ENCODE measurements at places on chromosomes 7 and 10.

DNA sequence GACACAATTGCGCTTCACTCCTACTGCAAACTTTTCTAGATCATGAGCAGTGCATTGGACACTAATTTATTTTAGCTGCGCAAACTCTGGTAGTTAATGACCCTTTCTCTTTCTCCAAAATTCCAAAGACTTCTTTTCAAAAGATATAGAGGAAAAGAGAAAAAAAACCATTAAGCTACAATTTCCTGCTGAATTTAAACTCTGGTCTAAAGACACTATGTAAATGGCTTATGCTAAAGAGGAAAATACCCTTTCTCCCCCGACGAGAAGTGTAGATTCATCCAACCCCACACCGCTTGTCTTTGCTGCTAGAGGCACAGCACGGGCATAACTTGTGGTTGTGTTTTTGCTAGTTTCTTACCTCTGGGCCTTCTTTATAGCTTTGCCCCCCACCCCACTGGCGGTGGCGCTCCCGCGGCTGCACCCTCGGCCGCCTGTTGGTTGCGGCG lies 84.1 kb downstream of the SNX10 start:
- DNase-seq: no peak

DNA sequence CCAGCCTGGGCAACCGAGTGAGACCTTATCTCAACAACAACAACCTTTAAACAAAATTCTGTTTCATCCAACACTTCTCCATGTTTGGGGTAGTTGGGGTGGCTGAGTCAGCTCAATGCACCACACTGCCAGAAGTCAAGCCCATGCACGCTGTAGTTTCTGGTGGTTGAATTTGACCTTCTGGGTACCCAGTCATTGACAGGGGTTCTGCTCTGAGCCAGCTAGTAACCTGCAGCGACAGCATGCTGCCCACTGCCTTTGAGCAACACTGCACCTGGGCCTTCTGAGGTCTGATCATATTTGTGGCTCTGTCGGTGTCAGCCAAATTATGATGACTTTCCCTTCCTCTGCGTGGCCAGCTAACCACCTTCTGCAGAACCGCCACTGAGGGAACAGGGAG lies 84.6 kb upstream of the ZNF438 start:
- DNase-seq: no peak

DNA sequence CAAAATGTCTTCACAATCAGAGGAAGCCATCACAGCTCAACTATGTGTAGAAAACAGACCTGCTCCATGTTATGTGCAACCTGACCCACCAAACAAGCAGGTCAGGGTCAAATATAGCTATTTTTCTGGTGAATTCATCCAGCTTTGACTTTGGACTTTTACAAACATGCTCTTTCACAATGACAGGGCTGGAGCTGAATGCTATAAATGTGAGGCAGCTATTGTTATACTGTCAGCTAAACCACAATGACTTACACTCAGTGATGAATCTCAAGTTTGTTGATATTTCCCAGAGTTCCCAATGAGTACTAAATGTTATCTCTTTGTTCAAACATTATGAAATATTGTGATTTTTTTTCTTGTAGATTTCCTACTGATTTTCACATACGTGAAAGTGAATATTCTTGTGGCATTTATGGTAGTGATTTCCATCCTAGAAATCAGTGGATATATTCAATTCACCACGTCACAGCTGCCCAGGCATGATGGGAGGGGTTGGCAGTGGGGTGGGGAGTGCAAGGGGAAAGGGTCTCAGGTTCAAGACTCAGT lies 2.5 kb upstream of the ITIH2 start:
- no peak for DNase-seq

GRCh38 chr10:23368816-23369640 lies 24.4 kb upstream of the C10orf67 start:
- no peak for DNase-seq

DNA sequence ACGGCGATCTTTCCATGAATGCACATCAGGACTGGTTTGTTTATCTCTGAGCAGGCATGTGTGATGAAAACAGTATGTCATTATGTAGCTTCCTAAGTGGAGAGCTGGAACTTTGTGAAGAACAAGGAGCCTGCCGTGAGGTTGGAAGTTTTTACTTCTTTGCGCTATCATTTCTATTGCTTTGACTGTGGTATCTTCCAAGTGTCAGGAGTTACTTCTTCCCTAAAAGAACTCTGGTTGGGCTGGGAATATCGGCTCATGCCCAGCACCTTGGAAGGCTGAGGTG lies 167.4 kb upstream of the AHR start:
- no peak for DNase-seq

DNA sequence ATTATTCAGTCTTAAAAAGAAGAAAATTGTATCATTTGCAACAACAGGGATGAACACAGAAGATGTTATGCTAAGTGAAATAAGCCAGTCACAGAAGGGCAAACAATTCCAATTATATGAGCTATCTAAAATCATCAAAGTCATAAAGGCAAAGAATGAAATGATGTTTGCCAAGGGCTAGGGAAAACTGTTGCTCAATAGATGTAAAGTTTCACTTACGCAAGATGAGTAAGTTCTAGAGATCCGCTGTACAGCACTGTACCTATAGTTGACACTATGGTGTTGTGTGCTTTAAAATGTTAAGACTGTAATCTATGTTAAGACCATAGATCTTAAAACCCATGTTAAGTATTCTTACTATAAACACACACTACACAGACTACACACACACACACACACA lies 904.6 kb upstream of the LRRN3 start:
- DNase-seq: no peak

DNA sequence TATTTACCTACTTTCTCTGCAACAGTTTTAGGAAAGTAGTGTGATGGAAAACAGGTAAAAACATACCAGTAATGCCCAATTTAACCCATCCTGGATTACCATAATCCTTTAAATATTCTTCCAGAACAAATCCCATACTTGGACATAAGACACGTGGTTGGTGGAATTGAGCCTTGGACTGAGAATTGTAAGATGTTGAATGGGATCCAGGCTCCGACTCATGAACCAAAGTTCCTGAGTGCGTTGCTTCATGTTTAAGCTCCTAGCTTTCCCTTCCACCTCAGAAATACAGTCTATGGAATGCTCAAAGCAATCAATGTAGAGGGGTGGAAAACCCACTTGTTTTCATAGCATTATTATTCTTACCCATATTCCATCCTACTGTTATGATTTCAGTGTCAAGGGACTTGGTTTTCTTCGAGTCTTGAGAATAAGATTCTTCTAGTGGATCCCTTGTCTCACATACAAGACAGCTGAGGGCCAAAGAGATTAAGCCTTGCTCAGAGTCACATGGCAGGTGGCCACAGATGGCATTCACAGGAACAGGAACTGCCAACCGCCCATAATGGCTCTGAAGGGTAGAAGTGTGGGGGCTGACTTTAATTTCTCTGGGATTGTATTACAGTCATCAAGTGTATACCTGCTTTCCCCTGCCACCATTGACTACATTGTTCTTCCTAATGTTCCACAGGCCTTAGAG lies 171.2 kb downstream of the GFRA1 start:
- DNase-seq: no peak

DNA sequence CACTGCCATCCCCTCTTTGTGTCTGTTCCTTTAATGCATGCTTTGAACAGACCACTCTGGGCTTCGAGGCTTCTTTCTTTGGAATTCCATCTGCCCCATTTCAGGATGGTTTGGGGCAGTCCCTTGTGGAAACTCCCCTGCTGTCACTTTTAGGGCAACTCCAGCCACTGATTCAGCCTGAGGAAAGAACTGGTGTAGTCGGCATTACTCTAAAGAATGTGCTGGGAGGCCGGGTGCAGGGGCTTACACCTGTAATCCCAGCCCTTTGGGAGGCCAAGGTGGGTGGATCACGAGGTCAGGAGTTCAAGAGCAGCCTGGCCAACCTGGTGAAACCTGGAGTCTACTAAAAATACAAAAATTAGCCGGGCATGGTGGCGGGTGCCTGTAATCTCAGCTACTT lies 358.1 kb upstream of the NUPR2 start:
- DNase-seq: no peak

DNA sequence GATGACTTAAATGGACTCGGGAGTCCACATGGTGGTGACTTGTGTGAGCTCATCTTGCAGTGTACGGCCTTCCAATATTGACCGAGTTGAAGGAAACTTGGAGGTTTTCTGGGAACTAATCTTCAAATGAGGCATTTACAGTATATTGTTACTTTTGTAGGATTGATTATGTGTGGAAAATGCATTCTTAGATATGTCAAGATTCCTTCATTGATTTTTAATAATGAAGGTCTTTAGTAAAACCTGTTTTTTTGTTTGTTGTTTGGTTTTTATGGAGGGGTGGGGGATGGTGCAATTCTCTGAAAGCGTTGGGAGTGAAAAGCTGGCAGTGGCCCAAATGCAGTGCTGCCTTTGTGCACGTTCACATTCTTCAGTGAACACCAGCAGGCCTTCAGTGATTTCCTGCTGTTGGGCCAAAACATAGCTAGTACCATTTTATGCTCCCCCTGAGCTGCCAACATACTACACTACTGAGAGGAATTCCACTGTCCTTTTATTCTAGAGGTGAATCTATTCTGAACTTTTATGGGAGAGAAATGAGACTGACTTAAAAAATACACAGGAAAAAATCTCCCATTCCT lies 50.4 kb downstream of the CCNY start:
- no peak for DNase-seq

- DNase-seq: no peak
Measured at GRCh38 chr7:102991077-102991539, 78.3 kb downstream of the LRRC17 start.

DNA sequence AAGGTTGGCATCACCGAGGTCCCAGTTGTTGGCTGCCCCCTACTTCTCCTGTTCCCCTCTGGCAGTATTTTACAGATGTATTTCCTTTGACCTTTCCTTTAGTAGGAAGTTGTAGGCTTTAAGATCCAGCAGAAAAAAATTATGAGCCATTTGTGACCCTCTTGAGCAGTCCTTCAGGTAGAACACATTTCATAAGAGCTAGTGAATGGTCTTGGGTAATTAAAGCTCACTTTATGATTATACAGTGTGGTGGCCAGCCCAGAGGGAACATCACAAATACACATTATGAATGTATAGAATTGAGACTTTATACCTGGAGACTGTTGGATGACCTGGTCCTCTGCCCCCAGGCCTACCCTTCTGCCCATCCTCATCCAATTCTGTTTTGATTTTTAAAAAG lies 57.0 kb downstream of the KAT6B start:
- DNase-seq: no peak

DNA sequence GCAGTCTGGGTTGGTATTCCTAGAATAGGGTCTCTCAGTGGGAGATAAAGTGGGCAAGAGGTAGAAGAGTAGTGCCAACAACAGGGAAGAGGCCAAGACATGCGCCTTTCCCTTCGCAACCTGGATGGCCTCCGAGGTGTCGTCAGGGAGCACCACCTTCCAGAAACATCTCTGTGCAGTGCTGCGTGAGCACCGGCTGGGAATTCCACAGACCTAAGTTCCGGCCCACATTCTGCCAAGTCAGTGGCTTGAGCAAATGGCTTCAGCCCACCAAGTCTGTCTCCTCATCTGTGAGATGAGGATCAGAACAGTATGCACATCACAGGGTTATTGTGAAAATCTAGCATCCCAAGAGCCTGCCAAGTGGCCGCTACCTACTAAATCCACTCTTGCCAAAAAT lies 40.6 kb downstream of the CCDC3 start:
- no peak for DNase-seq

- no peak for DNase-seq
Measured at GRCh38 chr7:72405418-72405817, 6.7 kb downstream of the CALN1 start.

DNA sequence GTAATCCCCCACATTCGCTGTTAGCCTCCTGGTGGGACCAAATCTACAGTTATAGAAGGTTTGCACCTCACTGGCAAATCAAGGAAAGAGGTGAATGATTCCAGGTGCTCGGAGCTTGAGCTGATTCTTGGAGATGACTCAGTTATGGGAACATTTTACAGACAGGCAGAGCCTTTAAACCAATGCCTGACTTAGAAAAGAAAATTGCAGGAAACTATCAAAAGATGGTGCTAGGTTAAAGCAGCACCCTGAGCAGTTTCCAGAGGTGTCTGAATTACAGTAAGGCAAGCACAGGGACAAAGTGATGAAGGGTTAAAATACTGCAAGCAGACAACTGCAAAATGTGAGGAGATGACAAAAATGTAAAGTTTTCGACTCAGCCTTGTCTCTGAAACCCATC lies 2.9 kb downstream of the LRRTM3 start:
- no peak for DNase-seq

DNA sequence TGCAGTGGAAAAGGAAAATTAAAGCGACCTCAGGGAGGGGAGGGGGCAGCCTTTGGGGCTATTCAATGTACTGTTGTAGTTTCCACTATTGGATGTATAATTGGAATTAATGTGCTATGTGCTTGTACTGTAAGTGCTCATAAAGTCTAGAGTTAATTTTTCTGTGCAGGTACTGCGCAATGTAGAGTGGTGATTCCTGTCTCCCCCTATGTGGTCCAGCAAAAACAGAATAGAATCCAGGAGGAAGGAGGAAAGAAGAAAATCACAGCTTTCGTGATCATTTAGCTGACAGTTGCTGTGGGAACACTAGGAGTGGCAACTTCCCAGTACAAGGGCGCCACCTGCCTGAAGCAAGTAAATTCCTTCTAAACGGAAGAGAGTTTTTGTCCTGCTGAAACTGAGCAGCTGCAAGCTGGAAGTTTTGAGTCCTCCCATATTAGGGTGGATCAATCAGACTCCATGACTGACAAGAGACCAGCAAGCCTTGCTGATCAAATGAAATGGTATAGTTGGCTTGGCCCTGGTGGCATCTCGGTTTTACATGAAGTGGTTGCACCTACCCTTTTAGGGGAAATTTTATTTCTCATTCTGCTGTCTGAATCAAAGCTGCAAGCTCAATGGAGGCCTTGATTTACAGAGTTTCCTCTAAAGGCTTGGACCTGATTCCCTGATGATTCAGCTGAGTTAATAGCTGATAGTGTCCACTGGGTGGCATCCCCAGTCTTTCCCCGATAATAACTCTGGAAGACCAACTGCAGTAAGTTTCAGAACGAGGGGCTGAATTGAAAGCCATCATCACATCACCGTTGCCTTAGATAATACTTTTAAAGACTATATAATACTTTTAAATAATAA lies 299.8 kb downstream of the HGF start:
- peak; percentile 22 for DNase-seq

- no peak for DNase-seq
Measured at GRCh38 chr7:143027032-143027431, at the start of gene OR9A2. TSS of gene OR9A2 (minus strand) at chr7:143027132. CDS start at chr7:143027132, 0 bp downstream.

DNA sequence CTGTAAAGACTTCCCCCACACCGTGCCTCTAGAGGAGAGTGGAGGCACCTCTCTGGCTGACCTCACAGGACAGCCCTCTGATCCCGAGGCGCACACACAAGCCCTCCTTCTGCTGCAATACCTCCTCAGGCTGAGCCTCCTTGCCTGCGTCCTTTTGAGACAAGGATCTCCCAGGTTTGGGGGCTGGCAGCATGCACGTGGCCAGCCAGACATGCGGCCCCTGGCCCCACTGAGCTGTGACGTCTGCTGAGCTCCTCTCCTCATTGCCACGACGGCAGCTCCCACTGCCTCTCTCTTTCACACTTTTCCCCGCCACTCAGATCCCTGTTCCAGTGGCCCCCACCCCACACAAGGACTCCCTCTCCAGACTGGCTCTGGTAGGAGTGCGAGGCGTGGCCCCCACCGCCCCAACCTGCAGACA lies 12.2 kb upstream of the DNAAF5 start:
- no peak for DNase-seq

GRCh38 chr7:80942261-80943041 lies 23.6 kb upstream of the SEMA3C start:
- peak; percentile 33 for DNase-seq

- no peak for DNase-seq
Measured at GRCh38 chr7:139293534-139293933, 47.6 kb upstream of the FMC1 start.

All from H7 (cell line).